Left renal pelvis (tissue), 4 donors: ENCODE measurements at places on chromosomes 2 and 18.
A peak's percentile ranks its signal among the peaks of the same experiment; 100 is the strongest.

DNA sequence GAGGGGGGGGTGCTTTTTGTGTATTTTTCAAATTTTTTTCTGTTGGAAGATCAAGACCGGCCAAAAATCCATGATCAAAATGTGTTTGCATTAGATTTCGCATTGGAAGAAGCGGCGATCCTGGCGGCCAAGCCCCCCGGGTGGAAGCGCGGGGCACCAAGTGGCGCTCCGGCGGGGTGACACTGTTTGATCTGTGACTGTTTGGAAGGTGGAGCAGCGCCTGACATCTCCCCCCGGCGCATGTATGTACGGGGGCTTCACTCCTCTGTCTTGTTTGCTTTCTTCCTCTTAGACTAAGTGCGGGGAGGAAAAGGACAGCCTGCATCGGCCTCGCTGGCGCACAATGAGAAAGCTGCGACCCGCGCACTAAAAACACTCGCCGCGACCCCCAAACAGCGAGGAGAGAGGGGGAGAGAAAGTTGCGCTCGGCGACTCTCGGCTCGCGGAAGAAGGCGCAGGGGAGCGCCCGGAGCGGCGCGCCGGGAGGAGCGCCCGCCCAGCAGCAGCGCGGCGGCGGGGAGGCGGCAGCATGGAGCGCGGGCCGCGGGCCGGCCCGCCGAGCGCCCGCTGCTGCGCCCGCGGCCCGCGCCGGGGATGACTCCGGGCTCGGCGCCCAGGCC is 515 bp downstream of the TSHZ1 start:
- DNase-seq = no peak

DNA sequence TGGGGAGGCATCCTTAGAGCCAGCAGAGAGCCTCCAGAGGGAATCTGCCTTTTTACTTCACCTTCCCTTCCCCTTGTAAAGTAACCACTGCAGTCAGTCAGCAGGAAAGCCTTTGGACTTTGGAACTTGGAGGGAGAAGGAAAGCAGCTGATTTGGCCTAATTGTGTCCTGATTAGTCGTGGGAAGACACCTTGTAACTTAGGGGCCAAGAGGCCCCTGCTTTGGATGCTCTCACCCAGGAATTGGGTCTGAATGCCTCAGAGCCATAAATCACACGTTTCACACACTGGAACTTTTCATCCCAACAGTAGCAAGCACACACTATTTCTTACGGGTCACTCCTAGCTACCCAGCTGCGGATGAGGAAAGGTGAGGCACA is 81.0 kb upstream of the PPM1B start:
- DNase-seq = no peak

GRCh38 chr2:233938676-233939370 is 21.6 kb downstream of the TRPM8 start:
- peak; percentile 17 for DNase-seq

DNA sequence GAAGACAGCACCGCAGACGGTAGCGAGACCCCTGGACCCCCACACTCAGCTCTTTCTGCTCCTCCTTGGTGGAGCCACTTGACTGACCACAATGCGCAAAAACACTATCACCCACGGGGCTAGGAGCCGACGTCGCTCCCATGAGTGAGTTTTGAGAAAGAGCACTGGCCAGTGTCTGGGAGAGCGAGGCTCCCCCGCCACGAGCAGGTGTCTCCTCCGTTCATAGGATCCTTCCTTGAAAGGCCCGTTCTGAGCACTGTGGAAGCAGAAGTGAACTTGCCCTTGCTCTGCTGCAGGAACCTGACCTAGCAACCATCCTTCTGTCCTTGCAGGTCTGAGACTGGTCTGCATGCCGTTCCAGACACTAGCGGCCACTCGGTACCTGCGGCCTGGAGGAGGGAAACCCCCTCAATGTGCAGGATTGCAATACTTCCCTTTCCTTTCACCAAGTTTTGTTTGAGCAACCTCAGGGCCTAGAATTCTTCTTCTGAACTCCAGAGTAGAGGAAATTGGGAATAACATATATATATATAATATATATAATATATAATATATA is 12.9 kb upstream of the ZNF516 start:
- DNase-seq = no peak

GRCh38 chr2:239596253-239596652 is 195.4 kb upstream of the HDAC4 start:
- no peak for DNase-seq

DNA sequence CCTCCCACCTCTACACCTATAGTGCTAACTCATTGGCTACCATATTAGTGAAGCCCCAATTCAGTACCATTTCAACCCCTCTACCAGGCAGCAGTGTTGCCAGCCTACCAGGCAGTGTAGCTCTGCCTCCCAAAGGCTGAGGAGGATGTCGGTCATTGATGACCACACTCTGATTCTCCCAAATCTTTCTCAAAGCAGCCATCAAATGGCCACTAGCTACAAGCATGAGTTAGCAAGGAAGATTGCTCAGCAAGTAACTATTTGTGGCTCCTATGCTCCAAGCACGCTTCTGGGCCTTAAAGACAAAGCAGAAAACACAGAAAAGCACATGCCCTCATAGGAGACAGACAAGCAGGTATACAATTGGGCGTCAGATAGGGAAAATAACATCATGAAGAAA is 42.7 kb upstream of the AFF3 start:
- no peak for DNase-seq

DNA sequence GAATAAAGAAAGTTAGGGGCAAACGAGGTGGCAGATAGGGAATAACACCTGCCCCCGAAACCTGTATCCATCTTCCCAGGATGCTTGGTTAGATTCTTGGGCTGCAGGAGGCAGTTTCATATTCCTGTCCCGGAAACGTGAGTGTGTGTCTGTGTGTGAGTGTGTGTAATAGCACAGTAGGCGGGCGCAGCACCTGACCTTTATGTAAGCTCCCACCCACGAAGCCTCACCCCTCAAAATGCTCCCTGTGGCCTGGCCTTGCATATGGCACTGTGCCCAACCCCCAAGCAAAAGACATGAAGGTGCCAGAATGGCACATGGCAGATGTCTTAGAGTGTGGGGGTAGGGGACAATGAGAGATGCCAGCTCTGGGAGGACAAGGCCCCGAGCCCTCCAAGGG is 48.9 kb downstream of the EFR3B start:
- DNase-seq = no peak

DNA sequence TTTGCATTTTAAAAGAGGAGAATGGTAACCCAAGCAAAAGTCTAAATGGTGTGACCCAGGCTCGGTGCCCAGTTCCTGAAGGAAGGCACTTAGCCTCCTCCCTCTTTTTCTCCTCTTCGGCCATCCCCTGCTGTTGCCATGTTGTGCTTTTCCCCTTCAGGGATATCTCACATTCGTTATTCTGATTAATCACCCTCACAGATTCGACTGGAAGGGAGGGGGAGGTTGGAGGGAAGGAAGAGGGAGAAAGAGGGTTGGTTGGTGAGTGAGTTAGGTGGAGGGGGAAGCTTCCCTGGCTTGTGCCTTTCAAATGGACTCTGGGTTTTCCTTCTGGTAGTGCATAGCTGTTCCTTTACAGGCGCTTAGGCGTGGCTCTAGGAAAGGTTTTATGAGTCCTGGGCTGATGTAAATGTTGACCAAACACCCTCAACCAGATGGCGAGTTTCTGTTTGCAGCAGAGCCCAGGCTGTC is 39.0 kb upstream of the LYPD6B start:
- DNase-seq = no peak

DNA sequence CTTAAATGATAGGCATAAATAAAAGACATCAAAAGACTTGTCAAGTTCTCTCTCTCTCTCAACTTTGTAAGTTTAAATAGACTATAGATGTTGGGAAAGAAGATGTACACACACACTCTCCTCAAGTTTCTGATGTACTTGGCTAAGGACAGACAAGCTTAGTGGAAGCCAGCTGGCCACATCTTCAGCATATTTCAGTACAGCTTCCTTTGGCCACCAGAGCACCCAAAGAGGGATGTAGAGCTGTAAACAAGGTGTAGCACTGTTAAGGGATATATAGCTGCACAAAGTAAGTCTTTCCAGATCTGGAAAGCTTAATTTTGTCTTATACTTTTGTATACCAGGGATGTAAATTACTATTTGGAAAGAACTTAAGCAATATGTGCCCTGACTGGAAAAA is 64.3 kb upstream of the MSTN start:
- no peak for DNase-seq
